ENCODE measurements at places on chromosomes 2 and 18.
A peak's percentile ranks its signal among the peaks of the same experiment; 100 is the strongest.

- no peak for DNase-seq
Observed at GRCh38 chr18:49730951-49731391, 82.4 kb downstream of the ACAA2 start.

GRCh38 chr2:1827686-1828085 lies 83.4 kb upstream of the PXDN start:
- DNase-seq = no peak

DNA sequence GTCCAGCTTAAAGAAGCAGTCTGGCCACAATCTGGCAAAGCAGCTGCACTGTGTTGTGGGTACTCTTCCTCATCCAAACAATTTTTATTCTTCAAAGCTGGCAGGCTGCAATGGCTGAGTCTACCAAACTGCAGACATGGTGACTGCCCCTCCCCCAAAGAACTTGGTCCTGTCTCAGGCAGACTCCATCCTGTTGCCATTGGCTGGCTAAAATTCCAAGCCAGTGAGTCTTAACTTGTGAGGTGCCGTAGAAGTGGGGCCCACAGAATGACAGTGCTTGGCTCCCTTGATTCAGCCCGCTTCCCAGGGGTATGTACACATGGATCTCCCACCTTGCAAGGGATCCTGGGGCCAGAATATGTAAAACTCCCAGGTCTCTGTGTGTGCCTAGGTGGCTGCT lies 14.5 kb upstream of the NXPH2 start:
- no peak for DNase-seq

DNA sequence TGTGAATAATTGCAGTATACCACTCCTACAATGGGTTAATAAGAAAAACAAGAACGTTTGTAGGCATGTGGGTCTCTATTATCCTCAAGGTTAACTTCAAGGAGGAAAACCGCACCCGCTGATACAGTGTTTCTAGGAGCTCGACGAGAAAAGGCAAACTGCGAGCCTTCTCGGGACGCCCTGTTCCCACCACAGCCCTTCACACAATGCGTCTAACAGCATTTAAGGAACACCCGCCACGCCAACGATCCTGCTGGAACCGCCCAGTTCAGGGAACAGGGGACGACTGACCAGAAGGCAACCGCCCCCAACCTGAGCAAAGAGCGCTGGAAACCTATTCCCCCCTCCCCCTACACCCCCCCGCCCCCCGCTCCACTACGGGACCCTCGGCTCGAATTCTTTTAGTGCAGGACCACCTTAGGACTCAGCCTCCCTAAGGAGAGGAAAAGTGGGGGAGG lies 710 bp upstream of the TMSB10 start:
- peak; percentile 86 for DNase-seq

DNA sequence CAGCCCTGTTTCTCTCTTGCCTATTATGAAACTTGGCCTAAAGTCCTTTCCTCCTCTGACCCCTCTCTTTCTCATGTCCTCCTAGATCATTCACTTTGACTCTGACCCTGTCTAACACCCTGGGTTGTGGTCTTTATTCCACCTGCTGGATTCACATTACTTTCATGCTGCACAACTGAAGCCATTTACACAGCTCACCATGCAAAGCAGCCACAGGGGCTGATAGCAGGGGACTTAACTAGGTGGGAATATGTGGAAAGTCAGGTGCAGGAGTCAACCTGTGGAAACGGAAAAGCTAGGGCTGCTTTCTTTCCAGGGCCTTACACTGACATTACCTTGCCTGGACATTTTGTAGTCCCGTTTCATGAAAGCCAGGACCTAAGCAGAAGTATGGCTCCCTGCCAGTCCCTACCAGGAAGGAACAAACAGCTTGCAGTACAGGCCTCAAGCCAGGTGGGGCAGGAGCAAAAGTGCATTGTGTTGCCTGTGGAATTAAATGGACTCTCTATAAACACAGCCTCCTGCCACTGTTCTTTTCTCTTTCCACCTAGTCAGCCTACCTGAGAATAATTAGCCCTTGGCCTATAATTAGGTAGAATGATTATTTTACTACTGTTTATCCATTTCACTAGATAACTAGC lies 11.8 kb downstream of the MAPRE3 start:
- no peak for DNase-seq

DNA sequence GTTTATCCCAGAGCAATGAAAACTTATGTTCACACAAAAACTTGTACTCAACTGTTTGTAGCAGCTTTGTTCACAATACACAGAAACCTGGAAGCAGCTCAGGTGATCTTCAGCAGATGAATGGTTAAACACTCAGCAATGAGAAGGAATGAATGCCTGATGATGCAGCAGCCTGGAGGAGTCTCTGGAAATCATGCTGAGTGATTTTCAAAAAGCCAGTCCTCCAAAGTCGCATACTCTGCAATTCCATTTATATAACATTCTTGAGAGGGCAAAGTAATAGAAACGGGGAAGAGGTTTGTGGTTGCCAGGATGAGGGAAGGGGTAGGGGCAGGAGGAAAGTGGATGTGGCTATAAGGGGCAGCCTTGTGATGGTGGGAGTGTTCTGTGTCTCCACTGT lies 108.1 kb downstream of the CTIF start:
- DNase-seq = no peak

DNA sequence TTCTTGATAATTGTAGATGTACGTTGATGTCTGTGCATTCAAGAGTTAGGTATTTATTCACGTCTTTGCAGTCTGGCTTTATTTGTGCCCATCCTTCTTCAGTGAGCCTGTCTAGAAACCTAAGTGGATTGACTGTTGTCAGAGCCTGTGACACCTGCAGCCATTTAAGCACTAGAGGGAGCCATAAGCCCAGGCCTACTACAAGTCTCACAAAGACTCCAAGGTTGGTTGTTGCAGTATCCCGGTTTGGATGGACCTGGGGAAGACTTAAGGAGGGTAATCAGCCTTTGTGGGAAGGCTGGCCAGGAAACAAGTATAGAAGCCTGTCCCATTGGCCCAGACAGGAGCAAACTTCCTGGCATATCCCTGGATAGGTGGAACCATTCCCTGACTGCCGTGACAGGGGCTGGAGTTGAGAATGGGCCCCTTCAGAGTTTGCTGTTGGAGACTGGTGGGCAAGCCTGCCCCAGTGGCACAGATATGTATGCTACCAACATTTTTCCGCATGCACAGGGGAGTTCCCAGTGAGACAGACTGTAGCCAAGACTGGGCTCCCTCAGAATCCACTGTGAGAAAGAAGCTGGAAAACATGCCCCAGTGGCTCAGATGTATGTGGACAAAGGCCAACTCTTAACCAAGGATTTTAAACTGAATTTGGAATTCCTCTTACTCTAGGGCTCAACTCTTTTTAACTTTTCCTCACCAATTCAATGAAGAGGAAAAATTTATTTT lies 9.3 kb upstream of the LRRC30 start:
- DNase-seq = no peak

GRCh38 chr2:85231952-85232351 lies 95.8 kb downstream of the TGOLN2 start:
- DNase-seq = no peak

DNA sequence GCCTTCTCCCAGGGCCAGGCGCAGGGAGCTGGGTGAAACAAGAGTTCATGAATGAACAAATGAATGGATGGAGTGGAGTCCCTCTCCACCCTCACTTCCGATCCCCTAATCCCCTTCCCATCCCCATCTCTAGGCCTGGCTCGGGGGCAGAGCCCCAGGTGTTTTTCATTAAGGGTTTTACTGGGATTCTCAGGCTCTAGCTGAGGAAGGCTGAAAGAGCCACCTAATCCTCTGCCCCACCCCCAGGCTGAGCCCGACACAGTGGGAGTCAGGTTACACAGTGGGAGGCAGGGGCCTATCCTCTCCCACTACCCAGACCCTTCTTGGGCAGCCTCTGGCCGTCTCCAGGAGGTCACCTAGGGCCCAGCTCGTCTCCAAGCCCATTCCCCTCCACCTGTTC lies 36.1 kb downstream of the SDC1 start:
- no peak for DNase-seq

DNA sequence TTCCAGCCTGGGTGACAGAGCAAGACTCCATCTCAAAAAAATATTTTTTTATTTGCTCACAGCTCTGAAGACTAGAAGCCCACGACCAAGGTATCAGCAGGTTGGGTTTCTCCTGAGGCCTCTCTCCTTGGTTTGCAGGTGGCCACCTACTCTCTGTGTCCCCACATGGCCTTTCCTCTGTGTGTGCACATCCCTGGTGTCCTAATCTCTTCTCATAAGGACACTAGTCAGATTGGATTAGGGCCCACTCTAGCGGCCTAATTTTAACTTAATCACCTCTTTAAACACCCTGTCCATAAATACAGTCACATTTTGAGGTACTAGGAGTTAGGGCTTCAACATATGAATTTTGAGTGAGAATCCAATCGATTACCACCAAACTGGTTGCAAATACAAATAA lies 2.0 kb upstream of the RAB3GAP1 start:
- DNase-seq = no peak

DNA sequence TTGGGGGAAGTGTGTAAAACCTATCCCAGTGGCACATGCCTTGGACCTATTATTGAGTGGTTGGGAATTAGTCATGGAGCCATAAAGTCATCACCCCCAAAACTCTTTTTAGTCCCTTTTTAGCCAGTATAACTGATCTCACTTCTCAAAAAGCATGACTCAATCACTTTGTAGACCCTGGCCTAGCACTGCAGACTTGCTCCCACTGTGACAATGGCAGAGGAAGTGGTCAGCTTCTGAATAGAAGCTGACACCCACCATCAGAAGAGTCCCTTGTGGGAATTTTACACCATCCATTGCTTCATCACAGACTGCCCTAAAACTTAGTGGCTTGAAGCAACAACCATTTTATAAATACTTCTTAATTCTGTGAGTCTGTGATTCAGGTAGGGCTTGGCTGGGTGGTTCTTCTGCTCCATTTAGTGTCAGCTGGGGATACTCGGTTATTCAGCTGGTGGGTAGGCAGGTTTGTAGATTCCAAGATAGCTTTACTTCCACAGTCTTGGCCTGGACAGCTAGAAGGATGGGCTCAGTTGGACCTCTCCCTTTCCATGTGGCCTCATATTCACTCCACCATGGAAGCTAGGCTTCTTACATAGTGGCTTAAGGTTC lies 10.8 kb upstream of the ITGA6 start:
- DNase-seq = no peak

GRCh38 chr2:129883121-129883520 lies 96.3 kb upstream of the RAB6C start:
- DNase-seq = no peak

- no peak for DNase-seq
Observed at GRCh38 chr2:67463810-67464209, 66.7 kb downstream of the ETAA1 start.

DNA sequence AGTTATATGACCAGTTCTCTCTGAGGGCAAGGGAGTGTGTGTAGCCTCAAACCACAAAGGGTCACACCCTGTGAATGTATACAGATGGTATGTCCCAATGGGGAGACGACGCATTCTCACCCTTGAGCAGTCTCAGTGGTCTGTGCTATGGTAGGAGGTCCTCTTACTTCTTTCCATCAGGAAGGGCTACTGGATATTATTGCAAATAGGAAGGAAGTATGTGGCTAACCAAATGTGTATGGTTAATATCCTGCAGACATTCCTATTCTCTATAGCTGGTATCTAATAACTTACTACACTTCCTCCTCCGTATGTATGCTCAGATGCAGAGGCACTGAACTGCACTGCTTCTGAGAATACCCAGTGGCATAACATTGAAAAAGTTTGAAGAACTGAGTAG lies 306.7 kb upstream of the CCDC68 start:
- no peak for DNase-seq

- DNase-seq = no peak
Observed at GRCh38 chr18:27412556-27412955, 227.4 kb upstream of the CHST9 start.

- DNase-seq = no peak
Observed at GRCh38 chr2:109700680-109701274, 86.6 kb downstream of the SOWAHC start.

- DNase-seq = no peak
Observed at GRCh38 chr2:168767258-168767657, 35.2 kb upstream of the NOSTRIN start.

DNA sequence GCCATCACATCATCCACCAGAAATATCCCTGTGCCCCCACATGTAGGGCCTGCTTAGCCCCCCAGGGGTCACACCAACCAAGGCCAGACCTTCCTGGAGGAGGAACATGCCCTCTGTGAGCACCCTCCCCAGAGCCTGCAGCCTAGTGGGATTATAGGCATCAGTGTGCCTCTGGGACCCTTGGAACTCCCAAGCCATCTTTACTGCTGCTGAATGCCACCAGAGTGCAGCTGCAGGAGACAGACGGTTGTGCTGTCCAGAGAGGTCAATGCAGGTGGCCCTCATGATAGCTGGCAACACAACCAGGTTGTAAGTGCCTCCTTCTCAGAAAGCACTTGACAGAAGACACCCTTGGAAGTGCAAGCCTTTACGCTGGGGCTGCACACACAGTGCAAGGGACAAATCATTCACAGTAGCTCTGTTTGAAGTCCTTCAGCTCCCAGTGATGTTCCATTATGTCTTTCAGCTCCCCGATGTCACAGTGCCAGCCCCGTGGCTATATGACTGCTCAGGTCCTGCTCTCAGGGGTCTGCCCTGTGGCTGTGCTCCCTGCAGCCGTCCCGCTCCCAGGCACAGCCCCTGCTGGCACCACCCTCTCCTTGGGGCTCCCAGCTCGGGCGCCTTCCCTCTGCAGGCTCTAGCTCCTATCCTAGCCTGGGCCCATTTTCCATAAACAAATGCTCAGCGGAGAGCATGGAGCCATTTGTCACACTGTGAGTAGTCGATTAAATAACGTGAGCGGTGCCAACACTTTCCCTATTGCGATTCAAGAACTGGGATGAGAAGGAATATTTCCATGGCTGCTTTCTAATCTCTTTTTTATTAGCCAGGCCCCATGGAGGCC lies 65.1 kb downstream of the EDAR start:
- DNase-seq = no peak

DNA sequence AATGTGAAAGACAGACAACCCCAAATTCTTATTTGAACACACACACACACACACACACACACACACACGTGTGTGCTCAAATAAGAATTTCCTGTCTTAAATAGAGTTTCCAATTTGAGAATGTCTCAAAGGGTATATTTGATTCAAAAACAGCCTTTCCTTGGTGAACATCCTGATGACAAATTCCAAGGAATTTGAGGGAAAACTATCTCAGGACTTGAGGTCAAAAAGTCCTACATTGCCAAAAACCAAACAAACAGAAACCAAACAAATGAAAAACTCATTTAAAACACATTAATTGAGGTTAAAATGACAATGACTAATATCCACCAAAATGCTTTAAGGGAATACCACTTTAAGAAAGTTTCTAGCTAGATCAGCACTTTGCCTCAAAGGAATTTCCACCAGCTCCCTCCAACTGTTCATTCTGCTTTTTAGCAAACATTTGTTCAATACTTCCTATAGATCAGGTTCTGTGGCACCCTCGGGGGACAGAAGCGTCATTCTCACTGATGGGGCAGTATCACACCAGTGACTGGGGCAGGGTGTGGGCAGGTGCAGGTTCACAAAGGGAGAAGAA lies 232.1 kb upstream of the TRIB2 start:
- no peak for DNase-seq

- DNase-seq = no peak
Observed at GRCh38 chr2:224428787-224429440, 27.0 kb upstream of the FAM124B start.

GRCh38 chr2:85181844-85182456 lies 48.8 kb downstream of the TCF7L1 start:
- no peak for DNase-seq

GRCh38 chr2:67295851-67296250 lies 101.3 kb upstream of the ETAA1 start:
- DNase-seq = no peak
